ENCODE measurements at places on chromosomes 3 and 15. TPM values are rescaled to one million over a fixed set of nuclear protein-coding genes. Genes with fewer than 3 reads are reported as not detected.

Gene ROPN1
- total RNA-seq, result not detected

Gene IL20RB
- 1.4 TPM for total RNA-seq

Gene TARS3
- total RNA-seq, result 10.3 TPM

Gene RTP1
- total RNA-seq, result not detected

Gene COL8A1
- total RNA-seq, result 0.10 TPM

Gene SEC61A1
- 194 TPM for total RNA-seq

Gene CPLX3
- 0.18 TPM for total RNA-seq

Gene ESYT3
- total RNA-seq, result 0.50 TPM

GRCh38 chr15:70507772-70508371 is 255.5 kb downstream of the UACA start:
- peaks cover 68% of the 10 kb centered on the region for H3K4me1 ChIP-seq
- no peak overlapping the region for H3K27ac ChIP-seq
- H3K36me3 ChIP-seq, result peaks cover 33% of the 10 kb centered on the region

DNA sequence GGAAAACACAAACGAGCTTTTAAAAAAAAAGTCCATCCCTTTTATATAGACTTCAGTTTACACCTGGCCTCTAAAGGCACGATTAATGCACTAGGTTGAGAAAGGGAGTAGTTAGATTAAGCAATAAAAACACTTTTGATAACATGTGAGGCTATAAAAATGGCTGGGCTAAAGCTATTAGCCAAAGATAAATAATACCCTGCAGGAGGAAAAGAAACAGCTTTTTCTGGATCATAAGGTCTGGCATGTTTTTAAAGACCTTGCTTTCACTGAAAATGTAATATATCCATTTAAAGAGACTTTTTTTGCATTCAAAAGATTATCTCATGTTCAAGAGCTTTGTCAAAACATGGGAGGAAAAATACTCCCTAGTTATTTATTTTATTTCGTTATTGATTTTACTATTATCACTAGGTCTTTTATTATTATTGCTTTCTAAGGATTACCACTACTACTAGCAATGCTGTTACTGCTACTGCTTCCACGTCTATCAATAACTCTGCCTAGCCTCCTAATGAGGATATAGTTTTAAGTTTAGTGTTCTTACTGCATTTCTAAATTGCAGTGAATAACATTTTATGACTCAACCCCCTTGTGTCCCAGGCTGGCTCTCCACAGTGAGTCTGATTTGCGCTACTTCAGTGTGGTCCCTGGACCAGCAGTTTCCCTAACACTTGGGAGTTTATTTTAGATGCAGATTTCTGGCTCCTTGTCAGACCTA is 93.4 kb downstream of the THRB start:
- H3K4me1 ChIP-seq, result no peaks in the 10 kb centered on the region
- H3K27ac ChIP-seq, result no peak overlapping the region
- H3K27me3 ChIP-seq, result no peaks in the 10 kb centered on the region
- H3K36me3 ChIP-seq, result no peaks in the 10 kb centered on the region
- DNase-seq, result no peak

DNA sequence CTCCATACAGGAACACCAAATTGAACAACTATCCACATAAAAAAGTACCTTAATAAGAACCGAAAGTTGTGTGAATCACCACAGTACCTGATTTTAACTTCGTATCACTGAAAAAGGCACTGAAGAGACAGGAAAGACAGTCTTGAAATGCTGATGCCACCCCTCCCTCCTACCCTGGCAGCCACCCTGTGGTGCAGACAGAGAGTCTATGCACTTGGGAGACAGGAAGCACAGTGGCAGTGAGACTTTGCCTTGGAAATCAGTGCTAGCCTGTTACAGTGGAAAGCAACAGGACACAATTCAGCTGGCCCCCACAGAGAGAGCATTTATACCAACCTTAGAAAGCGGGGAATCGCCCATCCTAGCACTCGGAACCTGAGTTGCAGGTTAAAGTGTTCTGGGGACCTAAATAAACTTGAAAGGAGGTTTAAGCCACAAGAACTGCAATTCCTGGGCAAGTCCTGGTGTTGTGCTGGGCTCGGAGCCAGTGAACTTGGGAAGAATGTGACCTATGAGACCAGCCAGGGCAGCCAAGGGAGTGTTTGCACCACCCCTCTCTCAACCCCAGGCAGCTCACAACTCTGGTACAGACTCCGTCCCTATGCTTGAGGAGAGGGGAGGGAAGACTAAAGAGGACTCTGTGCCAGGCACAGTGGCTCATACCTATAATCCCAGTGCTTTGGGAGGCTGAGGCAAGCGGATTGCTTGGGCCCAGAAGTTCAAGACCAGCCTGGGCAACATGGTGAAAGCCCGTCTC is 240.1 kb downstream of the ISL2 start:
- H3K4me1 ChIP-seq, result peaks cover 30% of the 10 kb centered on the region
- H3K27me3 ChIP-seq, result no peaks in the 10 kb centered on the region
- no peak for DNase-seq

DNA sequence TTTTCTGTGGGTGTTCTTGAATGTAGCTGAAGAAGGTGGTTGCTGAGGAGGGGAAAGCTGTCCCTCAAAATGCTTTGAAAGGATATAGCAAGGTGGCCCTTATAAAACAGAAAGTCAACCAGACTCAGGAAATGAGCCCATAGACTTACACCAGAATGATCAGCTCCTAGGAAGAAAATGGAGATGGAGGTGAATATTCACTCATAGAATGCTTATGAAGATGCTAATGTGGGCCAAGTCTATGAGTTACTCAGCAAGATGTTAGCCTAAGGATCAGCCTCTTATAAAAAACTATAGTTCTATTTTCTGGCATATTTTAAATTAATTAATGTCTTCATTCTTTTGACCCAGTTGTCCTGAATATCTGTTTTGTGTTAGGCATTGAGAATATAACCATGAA is 1054.0 kb downstream of the AGBL1 start:
- H3K4me3 ChIP-seq, result no peak overlapping the region
- no peaks in the 10 kb centered on the region for H3K27me3 ChIP-seq
- no peaks in the 10 kb centered on the region for H3K4me1 ChIP-seq
- DNase-seq, result no peak
- no peak overlapping the region for H3K27ac ChIP-seq

- H3K4me3 ChIP-seq, result no peak overlapping the region
- no peak for DNase-seq
These were observed 73.1 kb upstream of the LRTM1 start for GRCh38 chr3:55000953-55001352.

DNA sequence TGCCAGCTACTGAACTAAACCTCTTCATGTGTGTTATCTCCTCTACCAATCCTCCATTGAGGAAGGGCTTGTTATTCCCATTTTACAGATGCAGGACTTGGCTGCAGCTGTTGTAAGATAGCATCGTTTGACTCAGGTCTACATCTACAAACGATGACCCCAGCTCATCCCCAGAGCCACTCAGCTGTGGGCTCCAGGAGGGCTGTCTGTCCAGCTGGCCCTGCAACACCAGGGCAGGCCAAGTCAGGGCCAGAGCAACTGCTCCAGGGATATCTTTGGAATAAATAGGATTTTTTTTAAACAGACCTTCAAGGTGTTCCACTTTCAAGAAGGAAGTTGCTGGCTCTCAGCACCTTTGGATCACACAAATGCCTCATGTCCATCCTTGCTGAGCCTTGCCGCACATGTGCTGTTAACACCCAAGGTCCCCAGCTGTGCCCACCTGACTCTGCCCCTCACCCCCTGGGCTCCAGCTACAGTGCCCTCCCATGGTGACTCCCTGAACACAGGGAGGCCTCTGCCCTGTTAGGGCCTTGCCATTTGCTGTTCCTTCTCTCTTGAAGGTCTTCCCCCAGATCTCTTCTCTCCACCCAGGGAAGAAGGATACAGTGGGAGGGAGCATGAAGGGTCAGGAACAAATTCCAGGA is 31.0 kb downstream of the ALDH1L1 start:
- H3K27me3 ChIP-seq, result peaks cover 3% of the 10 kb centered on the region
- no peaks in the 10 kb centered on the region for H3K4me1 ChIP-seq

GRCh38 chr15:42939841-42940240 is 19.3 kb upstream of the TTBK2 start:
- no peak for DNase-seq
- peaks cover 10% of the 10 kb centered on the region for H3K36me3 ChIP-seq
- H3K27me3 ChIP-seq, result no peaks in the 10 kb centered on the region

GRCh38 chr15:67968966-67969365 is 85.1 kb upstream of the PIAS1 start:
- DNase-seq, result no peak
- no peaks in the 10 kb centered on the region for H3K36me3 ChIP-seq
- H3K27ac ChIP-seq, result no peak overlapping the region

- H3K36me3 ChIP-seq, result no peaks in the 10 kb centered on the region
- no peak for DNase-seq
- no peaks in the 10 kb centered on the region for H3K4me1 ChIP-seq
- H3K4me3 ChIP-seq, result no peak overlapping the region
- H3K27ac ChIP-seq, result no peak overlapping the region
These were observed 630.1 kb upstream of the KCNMB2 start for GRCh38 chr3:177906126-177906511.

DNA sequence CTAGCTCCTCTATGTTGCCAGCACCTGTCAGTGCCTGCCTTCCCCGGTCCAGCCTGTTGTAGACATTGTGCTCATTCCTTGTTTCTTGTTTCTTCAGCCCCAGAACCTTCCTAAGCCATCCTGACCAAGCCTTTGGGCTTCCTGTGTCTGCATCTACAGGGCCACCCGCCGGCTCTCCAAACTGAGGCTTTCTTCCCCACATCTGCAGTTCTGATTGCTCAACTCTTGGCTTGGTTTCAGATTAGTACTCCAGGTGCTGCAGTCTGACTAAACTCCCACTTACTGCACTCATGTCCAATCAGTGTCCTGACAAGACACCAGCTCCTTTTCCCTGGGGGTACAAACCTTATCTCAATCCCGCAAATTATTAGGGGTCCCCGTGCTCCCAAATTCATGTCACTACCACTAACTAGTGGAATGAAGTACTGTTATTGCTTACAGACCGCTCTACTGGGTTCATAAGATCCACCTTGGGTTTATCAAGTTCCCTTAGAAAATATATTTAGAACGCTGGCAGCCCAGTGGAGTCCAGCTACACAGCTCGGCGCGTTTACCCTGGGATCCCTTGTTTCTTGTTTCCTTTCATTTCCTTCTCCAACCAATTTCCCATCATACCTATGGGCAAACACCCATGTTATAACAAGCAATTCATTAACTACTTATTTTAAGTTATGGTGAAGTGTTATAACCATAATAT is 114.2 kb upstream of the TJP1 start:
- no peak overlapping the region for H3K4me3 ChIP-seq
- H3K27ac ChIP-seq, result no peak overlapping the region
- DNase-seq, result no peak
- H3K27me3 ChIP-seq, result peaks cover 7% of the 10 kb centered on the region

DNA sequence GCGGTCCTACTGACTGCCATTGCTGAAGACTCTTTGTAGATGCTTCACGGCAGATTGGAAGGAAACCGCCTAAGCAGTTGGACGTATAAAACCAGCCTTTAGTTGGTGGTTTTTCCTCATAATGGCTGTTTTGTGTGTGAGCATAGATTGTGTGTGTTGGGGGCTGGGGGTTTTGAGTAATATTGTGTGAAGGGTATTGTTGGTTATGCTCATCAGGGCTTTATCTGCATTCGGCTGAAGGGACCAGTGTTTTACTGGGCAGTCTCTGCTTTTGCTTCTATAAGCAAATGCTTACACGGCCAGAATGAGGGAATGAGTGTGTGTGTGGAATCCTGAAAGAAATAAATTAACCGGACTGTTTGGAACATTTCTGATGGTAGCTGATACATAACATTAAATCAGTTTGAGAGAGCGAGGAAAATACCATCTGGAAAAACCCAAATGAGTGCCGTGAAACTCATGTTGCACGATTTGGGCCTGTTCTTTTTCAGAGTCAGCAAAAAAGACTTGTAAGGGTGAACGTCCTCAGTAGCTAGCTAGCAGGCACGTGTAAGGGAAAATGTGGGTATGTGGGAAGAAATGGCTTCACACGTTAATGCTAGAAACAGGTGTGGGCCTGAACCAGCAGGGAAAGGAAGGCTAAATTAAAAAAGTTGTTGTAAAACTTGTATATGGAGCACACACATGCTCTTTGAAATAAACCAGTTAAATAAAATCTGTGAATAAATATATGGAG is 1.9 kb downstream of the MITF start:
- peaks cover 3% of the 10 kb centered on the region for H3K4me1 ChIP-seq
- no peak overlapping the region for H3K27ac ChIP-seq
- H3K36me3 ChIP-seq, result no peaks in the 10 kb centered on the region

GRCh38 chr3:4900298-4900697 is 78.9 kb upstream of the BHLHE40 start:
- no peaks in the 10 kb centered on the region for H3K27me3 ChIP-seq
- H3K36me3 ChIP-seq, result peaks cover 12% of the 10 kb centered on the region
- peak overlapping the region; percentile 36 for H3K4me3 ChIP-seq
- DNase-seq, result peak; percentile 45
- H3K27ac ChIP-seq, result peak overlapping the region; percentile 76

DNA sequence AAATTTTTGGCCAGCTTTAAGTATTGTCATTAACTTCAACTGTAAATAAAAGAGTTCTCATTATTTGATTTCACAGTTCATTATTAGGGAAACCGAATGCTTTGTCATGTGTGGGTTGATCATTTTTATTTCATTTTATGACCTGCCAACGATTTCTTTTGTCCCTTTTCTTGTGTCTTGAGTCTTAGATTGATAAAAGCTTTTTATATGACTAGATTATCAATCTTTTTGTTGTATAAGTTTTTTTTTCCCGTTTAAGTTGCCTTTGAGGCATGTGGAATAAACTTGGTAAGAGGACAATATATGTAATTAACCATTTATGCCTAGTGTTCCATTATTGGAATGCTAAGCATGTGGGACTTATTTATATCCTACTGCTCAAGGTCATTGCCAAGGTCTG is 62.8 kb downstream of the ATP2C1 start:
- no peaks in the 10 kb centered on the region for H3K4me1 ChIP-seq
- no peak for DNase-seq
- H3K36me3 ChIP-seq, result peaks cover 43% of the 10 kb centered on the region
- H3K4me3 ChIP-seq, result no peak overlapping the region
- no peaks in the 10 kb centered on the region for H3K27me3 ChIP-seq

GRCh38 chr3:135237371-135238143 is 442.5 kb downstream of the EPHB1 start:
- no peaks in the 10 kb centered on the region for H3K4me1 ChIP-seq
- no peak for DNase-seq
- H3K4me3 ChIP-seq, result no peak overlapping the region
- no peak overlapping the region for H3K27ac ChIP-seq
- no peaks in the 10 kb centered on the region for H3K27me3 ChIP-seq
- no peaks in the 10 kb centered on the region for H3K36me3 ChIP-seq

Data from activated CD4-positive, alpha-beta memory T cell treated with anti-CD3 and anti-CD28 coated beads, Interleukin-2, amount 10 ng/mL, durations not matched to agents 7 days and 5 days (primary cell).